Pericardium fibroblast (primary cell): ENCODE measurements at places on chromosomes 3 and 15. TPM values are rescaled to one million over a fixed set of nuclear protein-coding genes. Genes with fewer than 3 reads are reported as not detected.

ACTRT3 gene
- 2.3 and 6.5 TPM in 2 replicates for total RNA-seq

EFCC1 gene
- total RNA-seq = not detected in 2 replicates

IL17RE gene
- total RNA-seq = 0.23 and 4.9 TPM in 2 replicates

PARP6 gene
- total RNA-seq = 23.3 and 39.4 TPM in 2 replicates

INKA1 gene
- total RNA-seq = 3.4 and 11.9 TPM in 2 replicates

TM4SF4 gene
- not detected in 2 replicates for total RNA-seq

ASTE1 gene
- total RNA-seq = 2.8 and 4.3 TPM in 2 replicates

C2CD4A gene
- total RNA-seq = 0.12 TPM in 1 of 2 replicates, not detected in the other

ZBED2 gene
- under 0.01 TPM in 1 of 2 replicates, not detected in the other for total RNA-seq

BRK1 gene
- 133 and 149 TPM in 2 replicates for total RNA-seq

ANXA2 gene
- 2,094 and 3,132 TPM in 2 replicates for total RNA-seq

PLA2G4F gene
- not detected in 2 replicates for total RNA-seq

CACNA2D3 gene
- 3.4 TPM in 1 of 2 replicates, not detected in the other for total RNA-seq

CHRNA3 gene
- not detected in 2 replicates for total RNA-seq

CNTN3 gene
- 0.23 and 1.5 TPM in 2 replicates for total RNA-seq

GALK2 gene
- 22.6 and 26.9 TPM in 2 replicates for total RNA-seq

KBTBD8 gene
- total RNA-seq = 1.6 and 2.9 TPM in 2 replicates

WNT7A gene
- total RNA-seq = not detected in 2 replicates

CCR1 gene
- not detected in 2 replicates for total RNA-seq

LTK gene
- not detected in 2 replicates for total RNA-seq

PCOLCE2 gene
- total RNA-seq = 3.5 and 10.9 TPM in 2 replicates

GABRA5 gene
- total RNA-seq = 0.23 TPM in 1 of 2 replicates, not detected in the other

GRK7 gene
- total RNA-seq = not detected in 2 replicates

HCN4 gene
- total RNA-seq = not detected in 2 replicates
